Activated naive CD8-positive, alpha-beta T cell treated with anti-CD3 and anti-CD28 coated beads, Interleukin-2, amount 10 ng/mL, durations not matched to agents 7 days and 5 days (primary cell): ENCODE measurements at places on chromosomes 2 and 18. TPM values are rescaled to one million over a fixed set of nuclear protein-coding genes. Genes with fewer than 3 reads are reported as not detected.
A peak's percentile ranks its signal among the peaks of the same experiment; 100 is the strongest.

KLHL14 gene
- total RNA-seq = not detected

C2orf15 gene
- 2.3 TPM for total RNA-seq

CMPK2 gene
- total RNA-seq = 106 TPM

DNA sequence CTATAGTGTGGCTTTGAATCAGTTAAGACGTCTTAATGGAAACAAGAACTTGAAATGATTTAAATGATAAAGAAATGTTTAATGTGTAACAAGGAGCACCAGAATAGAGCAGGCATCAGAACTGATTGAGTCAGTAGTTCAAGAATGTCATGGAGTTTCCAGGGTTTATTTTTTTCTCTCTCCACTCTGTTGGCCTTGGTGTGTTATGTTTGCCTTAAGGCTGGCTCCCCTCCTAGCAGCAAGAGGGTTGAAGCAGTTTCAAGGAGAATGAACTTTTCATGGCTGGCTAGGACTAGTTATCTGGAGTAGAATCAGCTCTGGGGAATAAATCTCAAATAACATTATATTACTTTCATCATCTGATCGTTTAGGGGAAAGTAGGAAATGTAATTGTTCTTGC is 13.4 kb upstream of the GLS start:
- no peak for DNase-seq
- peaks cover 6% of the 10 kb centered on the region for H3K4me1 ChIP-seq
- no peaks in the 10 kb centered on the region for H3K27me3 ChIP-seq
- H3K4me3 ChIP-seq = no peak overlapping the region

DNA sequence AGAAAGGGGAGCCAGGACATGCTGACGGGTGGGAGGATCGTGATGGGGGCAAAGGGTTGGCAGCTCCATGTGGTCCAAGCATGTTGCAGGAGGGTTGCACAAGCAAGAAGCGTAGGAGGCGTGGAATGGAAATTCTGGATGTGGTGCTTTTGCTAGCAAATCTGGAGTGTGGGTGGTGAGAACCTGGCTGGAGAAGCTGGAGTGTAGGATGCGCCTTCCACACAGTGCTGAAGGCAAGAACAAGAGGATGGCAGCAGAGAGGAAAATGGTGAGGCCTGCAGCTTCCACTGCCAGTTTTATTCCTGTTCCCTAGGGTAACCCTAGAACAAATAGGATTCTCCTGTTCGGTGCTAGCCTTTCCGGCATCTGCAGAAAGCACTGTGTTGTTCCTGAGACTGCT is 22.4 kb downstream of the CREG2 start:
- H3K4me1 ChIP-seq = peaks cover 17% of the 10 kb centered on the region
- no peak overlapping the region for H3K4me3 ChIP-seq
- H3K27ac ChIP-seq = no peak overlapping the region
- no peaks in the 10 kb centered on the region for H3K36me3 ChIP-seq
- H3K27me3 ChIP-seq = peaks cover 3% of the 10 kb centered on the region
- DNase-seq = no peak

DNA sequence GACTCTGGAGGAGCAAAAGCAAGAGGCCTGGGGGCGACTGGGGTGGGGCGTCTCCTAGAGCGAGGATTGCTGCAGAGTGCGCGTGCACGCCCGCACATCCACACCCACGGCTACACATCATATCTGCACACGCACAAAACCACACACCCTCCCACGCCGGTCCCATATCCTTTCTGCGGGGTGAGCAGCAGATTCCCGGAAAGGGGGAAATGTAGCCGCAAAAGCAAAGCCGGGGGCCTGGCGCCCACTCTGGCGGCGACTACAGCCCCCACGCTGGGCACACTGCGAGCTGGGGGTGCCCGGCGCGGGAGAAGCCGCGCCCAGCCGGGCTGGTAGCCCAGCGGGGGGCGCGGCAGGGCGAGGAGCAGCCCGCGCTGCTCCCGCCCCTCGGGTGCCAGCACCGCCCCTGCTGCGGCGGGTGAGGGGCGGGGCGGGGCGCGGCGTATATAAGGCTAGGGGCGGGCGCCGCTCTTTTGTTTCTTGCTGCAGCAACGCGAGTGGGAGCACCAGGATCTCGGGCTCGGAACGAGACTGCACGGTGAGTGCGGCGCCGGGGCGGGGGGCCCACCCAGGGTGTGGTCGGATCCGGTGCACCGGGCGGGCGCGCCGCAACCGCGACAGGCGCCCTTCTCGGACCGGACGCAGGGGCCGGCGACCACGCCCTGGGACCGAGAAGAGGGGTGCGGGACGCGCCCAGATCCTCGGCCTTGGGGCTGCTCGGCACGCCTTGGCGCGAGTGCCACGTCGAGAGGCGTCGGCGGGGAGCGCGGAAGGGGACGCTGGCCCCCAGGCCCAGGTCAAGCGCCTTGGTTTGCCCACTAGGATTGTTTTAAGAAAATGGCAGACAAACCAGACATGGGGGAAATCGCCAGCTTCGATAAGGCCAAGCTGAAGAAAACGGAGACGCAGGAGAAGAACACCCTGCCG is at the start of gene TMSB10:
TMSB10 (plus strand) TSS at position 476 of the 927 bp plus-strand sequence.
- peaks cover 70% of the 10 kb centered on the region for H3K4me1 ChIP-seq
- peak within 1 kb of the TSS; percentile 94 for H3K27ac ChIP-seq
- H3K4me3 ChIP-seq = peak within 1 kb of the TSS; percentile 98
- peaks cover 49% of the 10 kb centered on the region for H3K36me3 ChIP-seq
- DNase-seq = peak; percentile 96

DNA sequence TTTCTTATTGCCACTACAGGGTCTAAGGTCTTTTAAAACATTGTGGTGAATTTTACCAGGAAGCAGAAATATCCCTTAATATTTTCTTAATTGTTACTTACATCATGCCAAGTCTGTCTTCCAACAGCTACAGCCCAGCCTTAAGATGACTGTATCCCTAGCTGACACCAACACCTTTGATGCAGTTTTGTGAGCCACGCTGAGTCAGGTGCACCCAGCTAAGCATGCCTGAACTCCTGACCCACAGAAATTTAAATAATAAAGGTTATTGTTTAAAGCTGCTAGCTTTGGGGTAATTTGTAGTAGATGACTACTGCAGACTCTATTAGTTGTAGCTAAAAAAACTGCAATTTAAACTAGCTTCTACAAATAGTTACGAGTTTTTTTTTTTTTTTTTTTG is 1757.9 kb upstream of the LRRTM1 start:
- no peaks in the 10 kb centered on the region for H3K4me1 ChIP-seq
- no peaks in the 10 kb centered on the region for H3K36me3 ChIP-seq
- H3K27me3 ChIP-seq = no peaks in the 10 kb centered on the region
- no peak overlapping the region for H3K4me3 ChIP-seq
- no peak for DNase-seq
- no peak overlapping the region for H3K27ac ChIP-seq

DNA sequence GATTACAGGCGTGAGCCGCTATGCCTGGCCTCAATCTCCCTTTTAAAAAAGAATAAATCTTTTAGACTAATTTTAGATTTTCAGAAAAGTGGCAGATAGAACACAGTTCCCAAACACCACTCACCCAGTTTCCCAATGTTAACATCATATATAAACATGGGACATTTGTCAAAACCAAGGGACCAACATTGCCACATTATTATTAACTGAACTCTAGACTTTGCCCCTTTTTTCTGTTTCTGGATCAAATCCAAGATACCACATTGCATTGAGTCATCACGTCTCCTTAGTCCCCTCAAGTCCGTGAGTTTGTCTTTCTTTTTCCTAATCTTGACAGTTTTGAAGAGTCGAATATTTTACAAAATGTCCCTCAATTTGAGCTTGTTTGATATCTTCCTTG is 2.4 kb downstream of the C2orf42 start:
- DNase-seq = no peak
- no peaks in the 10 kb centered on the region for H3K36me3 ChIP-seq
- peaks cover 14% of the 10 kb centered on the region for H3K4me1 ChIP-seq
- H3K4me3 ChIP-seq = no peak overlapping the region
- H3K27ac ChIP-seq = no peak overlapping the region

GRCh38 chr2:157267476-157267875 is 10.0 kb downstream of the GALNT5 start:
- H3K27me3 ChIP-seq = peaks cover 5% of the 10 kb centered on the region
- no peak overlapping the region for H3K27ac ChIP-seq
- H3K4me3 ChIP-seq = no peak overlapping the region
- DNase-seq = no peak

- H3K4me3 ChIP-seq = no peak overlapping the region
- no peaks in the 10 kb centered on the region for H3K27me3 ChIP-seq
- peaks cover 7% of the 10 kb centered on the region for H3K4me1 ChIP-seq
- DNase-seq = no peak
- H3K27ac ChIP-seq = no peak overlapping the region
- H3K36me3 ChIP-seq = peaks cover 36% of the 10 kb centered on the region
Measured at GRCh38 chr2:224556381-224556780, 28.8 kb downstream of the CUL3 start.

GRCh38 chr2:236240228-236240990 is 23.8 kb downstream of the ASB18 start:
- H3K27me3 ChIP-seq = peaks cover 26% of the 10 kb centered on the region
- DNase-seq = no peak
- H3K27ac ChIP-seq = no peak overlapping the region
- H3K4me1 ChIP-seq = no peaks in the 10 kb centered on the region
- no peaks in the 10 kb centered on the region for H3K36me3 ChIP-seq
